Activated CD4-positive, alpha-beta T cell treated with anti-CD3 and anti-CD28 coated beads, Interleukin-2, amount 10 ng/mL, durations not matched to agents 24 days and 14 days (primary cell): ENCODE measurements at places on chromosomes 12 and 14. TPM values are rescaled to one million over a fixed set of nuclear protein-coding genes. Genes with fewer than 3 reads are reported as not detected.
A peak's percentile ranks its signal among the peaks of the same experiment; 100 is the strongest.

DNA sequence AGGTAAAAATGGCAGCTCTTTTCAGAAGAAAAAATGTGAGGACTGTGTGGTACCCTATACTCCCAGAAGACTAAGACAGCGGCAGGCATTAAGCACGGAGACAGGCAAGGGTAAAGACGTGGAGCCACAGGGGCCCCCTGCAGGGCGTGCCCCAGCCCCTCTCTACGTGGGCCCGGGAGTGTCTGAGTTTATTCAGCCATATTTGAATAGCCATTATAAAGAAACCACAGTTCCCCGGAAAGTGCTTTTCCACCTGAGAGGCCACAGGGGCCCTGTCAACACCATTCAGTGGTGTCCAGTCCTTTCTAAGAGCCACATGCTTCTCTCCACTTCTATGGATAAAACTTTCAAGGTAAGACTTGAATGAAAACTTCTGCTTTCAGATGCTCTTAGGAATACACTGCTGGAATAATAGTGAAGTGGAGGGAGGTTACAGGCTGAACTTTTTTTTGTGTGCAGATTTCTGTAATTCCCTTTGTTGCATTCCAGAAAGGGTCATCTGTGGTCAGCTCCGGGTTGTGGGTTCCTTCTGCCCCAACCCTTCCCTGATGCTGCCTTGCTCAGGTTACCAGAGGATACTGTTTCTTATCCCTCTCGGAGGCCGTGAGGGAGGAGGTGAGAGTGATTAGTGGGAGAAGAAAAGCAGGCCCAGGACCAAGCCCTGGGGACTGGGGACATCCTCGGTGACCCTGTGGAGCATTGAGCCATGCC lies 58.4 kb downstream of the SLC25A47 start:
- no peak for DNase-seq

GRCh38 chr12:21828136-21828775 lies 53.8 kb upstream of the KCNJ8 start:
- DNase-seq = no peak

- peak; percentile 38 for DNase-seq
These were observed 23.8 kb upstream of the FBLN5 start for GRCh38 chr14:91971188-91971778.

- DNase-seq = no peak
These were observed 9.7 kb upstream of the CMKLR1 start for GRCh38 chr12:108348842-108349241.

DNA sequence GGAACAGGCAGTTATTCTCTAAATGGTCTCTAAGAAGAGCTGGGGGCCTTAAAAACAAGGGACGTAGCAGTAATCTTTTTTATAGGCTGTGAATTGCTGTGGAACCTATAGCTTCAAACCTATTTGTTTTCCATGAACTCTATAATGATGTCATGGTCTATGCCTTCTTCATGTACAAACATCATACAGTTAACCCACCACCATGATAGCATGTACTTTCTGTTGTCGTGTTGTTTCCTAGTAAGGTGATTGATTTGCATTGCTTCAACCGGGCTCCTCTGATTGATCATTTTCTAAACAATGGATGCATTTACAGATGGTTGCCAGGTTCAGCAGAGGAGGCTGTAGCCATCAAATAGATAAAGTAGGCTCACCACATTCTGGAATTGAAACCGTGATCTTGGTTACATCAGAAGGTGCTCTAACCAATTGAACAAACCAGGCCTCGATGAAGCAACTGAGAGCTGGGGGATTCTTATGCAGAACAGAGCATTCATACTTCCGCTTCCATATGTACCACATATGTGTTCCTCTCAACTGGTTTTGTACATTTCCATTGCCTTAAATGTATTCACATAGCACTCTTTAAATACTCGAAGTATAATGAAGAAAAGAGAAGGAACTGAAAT lies 25.6 kb upstream of the PCNX1 start:
- DNase-seq = no peak

DNA sequence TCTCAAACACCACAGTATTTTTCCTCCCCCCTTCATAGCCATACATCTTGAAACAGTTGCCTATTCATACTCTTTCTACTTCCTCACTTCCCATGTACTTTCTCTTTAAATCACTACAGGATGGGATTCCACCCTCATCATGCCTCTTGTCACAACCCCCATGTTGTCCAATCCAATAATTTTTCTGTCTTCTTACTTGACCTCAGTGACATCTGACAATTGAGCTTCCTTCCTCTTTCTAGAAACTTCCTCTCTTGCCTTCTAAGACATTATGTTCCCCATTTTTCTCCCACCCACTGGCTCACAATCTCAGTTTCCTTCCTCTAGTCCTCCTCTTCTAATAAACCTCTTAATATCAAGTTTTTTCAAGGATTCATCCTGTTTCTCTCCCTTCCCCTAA lies 5.3 kb downstream of the C2CD5 start:
- DNase-seq = no peak

GRCh38 chr12:68439368-68440045 lies 107.3 kb upstream of the MDM1 start:
- no peak for DNase-seq

GRCh38 chr12:129215556-129215955 lies 362.3 kb downstream of the GLT1D1 start:
- no peak for DNase-seq

DNA sequence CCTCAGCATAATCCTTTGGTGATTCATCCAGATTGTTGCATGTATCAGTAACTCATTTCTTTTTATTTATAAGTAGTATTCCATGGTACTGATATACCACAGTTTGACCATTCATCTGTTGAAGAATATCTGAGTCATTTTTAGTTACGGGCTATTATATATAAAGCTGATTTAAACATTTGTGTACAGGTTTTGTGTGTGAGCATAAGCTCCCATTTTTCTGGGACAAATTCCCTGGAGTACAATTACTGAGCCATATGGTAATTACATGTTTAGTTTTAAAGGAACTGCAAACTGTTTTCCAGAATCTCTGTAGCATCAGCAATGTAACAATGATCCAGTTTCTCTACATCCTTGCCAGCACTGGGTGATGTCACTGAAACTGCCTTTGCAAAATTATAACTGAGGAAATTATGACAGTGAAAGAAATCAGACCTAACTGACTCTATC lies 236.2 kb upstream of the KRR1 start:
- no peak for DNase-seq

The CLEC1B gene
- not detected in 2 replicates for total RNA-seq

The PPP1CC gene
- total RNA-seq = 459 and 489 TPM in 2 replicates
